ENCODE measurements at places on chromosomes 1 and 21. TPM values are rescaled to one million over a fixed set of nuclear protein-coding genes. Genes with fewer than 3 reads are reported as not detected.

- H3K36me3 ChIP-seq = no peaks in the 10 kb centered on the region
- DNase-seq = no peak
- H3K27ac ChIP-seq = peak overlapping the region; percentile 63
- no peak overlapping the region for H3K4me3 ChIP-seq
Observed at GRCh38 chr1:246785494-246786111, 61.4 kb downstream of the SCCPDH start.

Gene TEKT2
- not detected for total RNA-seq

DNA sequence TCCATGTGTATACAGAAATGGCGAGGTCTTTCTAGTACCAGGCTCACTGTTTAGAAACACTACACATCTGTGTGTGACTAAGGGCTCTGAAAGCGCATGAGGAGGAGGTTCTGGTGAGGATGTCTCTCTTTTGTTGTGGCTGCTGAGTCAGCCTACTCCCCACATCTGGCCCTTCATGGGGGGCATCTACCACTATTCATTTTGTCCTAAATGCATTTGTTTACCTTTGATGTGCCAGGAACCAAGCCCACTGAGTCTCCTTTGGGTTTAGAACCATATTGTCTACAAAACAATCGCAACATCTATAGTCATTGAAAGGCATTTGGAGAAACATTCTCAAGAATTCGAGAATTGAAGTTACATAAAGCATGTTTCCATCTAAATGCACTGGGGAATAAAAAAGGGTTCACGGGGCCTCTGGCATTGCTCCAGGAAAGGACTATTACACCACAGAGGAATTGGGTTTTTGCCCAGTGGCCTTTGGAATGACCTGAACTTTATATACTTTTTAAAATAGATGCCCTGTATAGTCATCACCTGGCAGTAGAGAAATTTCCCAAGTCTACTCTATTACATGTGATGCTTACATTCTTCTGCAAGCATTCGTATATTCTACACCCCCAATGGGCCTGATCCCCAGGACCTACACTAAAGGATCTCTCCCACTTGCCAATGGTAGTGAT is 35.1 kb upstream of the ADORA3 start:
- no peaks in the 10 kb centered on the region for H3K36me3 ChIP-seq
- H3K4me3 ChIP-seq = no peak overlapping the region
- no peaks in the 10 kb centered on the region for H3K27me3 ChIP-seq
- no peaks in the 10 kb centered on the region for H3K4me1 ChIP-seq
- no peak for DNase-seq

DNA sequence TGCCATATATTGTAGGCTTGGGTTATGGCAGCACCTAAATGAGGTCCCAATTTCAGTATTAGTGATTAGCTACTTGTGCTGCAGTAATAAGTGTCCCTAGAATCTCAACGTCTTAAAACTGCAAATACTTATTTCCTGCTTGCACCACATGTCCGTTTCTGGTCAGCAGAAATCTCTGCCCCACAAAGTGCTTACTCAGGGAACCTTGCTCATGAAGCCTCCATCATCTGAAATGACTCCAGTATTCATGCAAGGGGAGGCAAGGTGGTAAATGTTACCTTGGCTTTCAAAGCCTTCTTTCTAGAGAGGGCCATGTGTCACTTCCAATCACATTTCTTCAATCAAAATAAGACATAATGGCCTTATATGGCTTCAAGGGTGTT is 274.2 kb upstream of the KAZN start:
- H3K4me1 ChIP-seq = peaks cover 11% of the 10 kb centered on the region
- H3K27me3 ChIP-seq = peaks cover 23% of the 10 kb centered on the region
- H3K36me3 ChIP-seq = peaks cover 4% of the 10 kb centered on the region
- DNase-seq = no peak

- H3K4me1 ChIP-seq = peaks cover 3% of the 10 kb centered on the region
- H3K27me3 ChIP-seq = no peaks in the 10 kb centered on the region
- no peak overlapping the region for H3K4me3 ChIP-seq
- no peak overlapping the region for H3K27ac ChIP-seq
Observed at GRCh38 chr1:67586596-67586995, 98.4 kb upstream of the GADD45A start.

DNA sequence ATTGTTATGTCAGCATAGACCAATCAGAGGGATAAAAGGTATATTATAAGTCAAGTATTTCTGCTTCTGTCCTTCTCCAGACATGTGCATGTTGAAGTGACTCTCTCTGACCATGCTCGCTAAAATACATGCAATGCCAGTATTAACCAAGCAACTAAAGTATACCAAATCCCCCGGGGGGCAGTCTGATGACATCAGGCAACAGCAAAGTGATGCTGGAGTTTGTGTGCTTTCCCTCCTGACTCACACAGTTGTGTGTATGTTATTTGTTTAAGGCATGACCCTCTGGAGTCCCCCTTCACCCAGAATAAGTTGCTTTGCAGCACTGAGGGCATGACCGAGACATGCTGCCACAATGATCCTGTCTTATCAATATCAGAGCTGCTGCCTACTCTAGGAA is 2.1 kb downstream of the BRINP2 start:
- no peak overlapping the region for H3K4me3 ChIP-seq
- no peak for DNase-seq
- H3K27me3 ChIP-seq = peaks cover 7% of the 10 kb centered on the region

Gene HAO2
- total RNA-seq = not detected

- no peak overlapping the region for H3K4me3 ChIP-seq
- H3K36me3 ChIP-seq = no peaks in the 10 kb centered on the region
- no peak overlapping the region for H3K27ac ChIP-seq
- H3K27me3 ChIP-seq = peaks cover 8% of the 10 kb centered on the region
Observed at GRCh38 chr1:154711416-154711815, 103.4 kb upstream of the ADAR start.

Gene CD1B
- not detected for total RNA-seq

DNA sequence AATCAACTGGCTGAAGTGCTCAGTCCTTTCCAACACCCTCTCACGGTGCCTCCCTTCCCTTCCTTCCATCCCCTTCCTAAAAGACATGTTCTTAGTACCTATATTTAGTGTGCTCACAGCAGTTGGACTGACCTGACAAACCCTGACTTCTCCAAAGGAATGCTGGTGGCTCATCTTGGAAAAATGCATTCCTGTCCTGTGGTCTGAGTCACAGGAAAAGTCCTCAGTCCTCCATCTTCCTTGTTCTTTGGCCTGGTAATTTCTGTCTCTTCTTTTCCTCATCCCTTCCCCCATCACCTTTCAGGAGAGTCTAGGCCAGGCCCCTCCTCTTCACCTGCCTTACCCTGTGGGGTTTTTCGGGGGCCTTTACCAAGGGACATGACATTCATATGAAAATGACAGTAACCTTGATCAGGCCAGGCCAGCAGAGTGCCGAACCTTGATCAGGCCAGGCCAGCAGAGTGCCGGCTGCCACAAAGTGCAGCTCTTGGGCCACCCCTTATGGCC is 7.2 kb downstream of the ATP1B1 start:
- no peak for DNase-seq
- no peaks in the 10 kb centered on the region for H3K36me3 ChIP-seq
- no peak overlapping the region for H3K27ac ChIP-seq
- no peak overlapping the region for H3K4me3 ChIP-seq
- peaks cover 4% of the 10 kb centered on the region for H3K27me3 ChIP-seq

Gene APOBEC4
- not detected for total RNA-seq

Gene TAL1
- not detected for total RNA-seq

Gene HCN3
- total RNA-seq = 3.9 TPM

- no peaks in the 10 kb centered on the region for H3K36me3 ChIP-seq
- H3K27ac ChIP-seq = no peak overlapping the region
- H3K27me3 ChIP-seq = no peaks in the 10 kb centered on the region
Observed at GRCh38 chr21:30240661-30241060, 24.8 kb upstream of the CLDN8 start.

Gene PSMB4
- total RNA-seq = 224 TPM

GRCh38 chr1:8674912-8675311 is 142.5 kb downstream of the RERE start:
- H3K27ac ChIP-seq = no peak overlapping the region
- no peak overlapping the region for H3K4me3 ChIP-seq
- H3K4me1 ChIP-seq = peaks cover 22% of the 10 kb centered on the region

DNA sequence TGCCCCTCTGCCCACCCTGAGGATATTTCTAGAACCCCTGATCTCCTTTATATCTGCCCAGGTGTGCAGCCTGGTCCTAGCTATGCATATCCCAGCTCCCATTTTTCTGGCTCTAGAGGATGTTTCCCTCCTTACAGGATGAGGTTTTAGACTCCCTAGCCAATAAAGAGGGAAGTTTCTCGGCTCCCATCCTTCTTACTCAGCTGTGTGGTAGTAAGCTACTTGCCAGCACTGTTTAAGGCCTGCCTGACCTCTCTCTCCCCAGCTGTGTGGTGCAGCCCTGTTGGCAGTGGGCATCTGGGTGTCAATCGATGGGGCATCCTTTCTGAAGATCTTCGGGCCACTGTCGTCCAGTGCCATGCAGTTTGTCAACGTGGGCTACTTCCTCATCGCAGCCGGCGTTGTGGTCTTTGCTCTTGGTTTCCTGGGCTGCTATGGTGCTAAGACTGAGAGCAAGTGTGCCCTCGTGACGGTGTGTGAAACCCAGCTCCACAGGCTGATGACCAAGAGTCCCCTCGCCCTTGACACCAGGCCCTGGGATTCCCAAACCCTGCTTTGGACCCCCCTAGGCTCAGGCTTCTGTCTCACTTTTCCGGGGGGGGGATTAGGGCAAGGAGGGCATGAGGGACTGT is 7.8 kb upstream of the P3R3URF start:
- H3K4me3 ChIP-seq = no peak overlapping the region
- H3K36me3 ChIP-seq = peaks cover 15% of the 10 kb centered on the region
- no peaks in the 10 kb centered on the region for H3K27me3 ChIP-seq
- peaks cover 21% of the 10 kb centered on the region for H3K4me1 ChIP-seq
- no peak for DNase-seq

Gene NEXN
- total RNA-seq = 0.26 TPM

DNA sequence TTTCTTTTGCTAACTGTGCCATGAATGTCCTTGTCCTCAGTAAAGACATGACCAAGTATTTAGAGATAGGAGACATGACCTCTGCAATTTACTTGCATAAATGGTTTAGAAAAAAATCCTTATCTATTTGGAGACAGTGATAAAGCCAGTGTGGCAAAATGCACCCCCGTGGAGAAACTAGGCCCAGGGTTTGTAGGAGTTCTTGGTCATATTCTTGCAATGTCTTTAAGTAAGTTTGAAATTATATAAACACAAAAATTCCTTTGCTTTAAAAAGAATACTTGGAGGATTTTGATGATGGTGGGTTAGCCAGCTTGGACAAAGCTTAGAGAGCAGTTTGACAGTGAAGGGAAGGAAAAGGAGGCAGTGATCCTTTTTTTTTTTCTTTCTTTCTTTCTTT is 101.9 kb upstream of the SLC45A1 start:
- H3K4me3 ChIP-seq = peak overlapping the region; percentile 67
- peaks cover 62% of the 10 kb centered on the region for H3K27me3 ChIP-seq
- H3K27ac ChIP-seq = no peak overlapping the region
- peaks cover 4% of the 10 kb centered on the region for H3K4me1 ChIP-seq

Gene WNT4
- not detected for total RNA-seq

DNA sequence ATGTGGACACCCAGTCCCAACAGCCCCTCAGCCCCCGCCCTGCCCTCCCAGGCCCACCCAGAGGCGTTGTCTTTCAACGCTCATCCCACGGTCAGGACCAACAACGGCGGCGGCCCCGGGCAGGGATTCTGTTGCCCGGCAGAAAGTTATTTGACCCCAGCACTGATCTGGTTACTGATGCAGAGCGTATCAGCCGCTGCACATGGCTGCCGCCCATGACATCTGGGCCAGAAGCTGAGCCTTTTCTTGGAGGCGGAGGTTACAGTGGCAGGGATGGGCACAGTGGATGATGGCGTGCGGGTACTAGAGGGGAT is 127.1 kb upstream of the ARHGEF16 start:
- H3K4me3 ChIP-seq = no peak overlapping the region
- peaks cover 2% of the 10 kb centered on the region for H3K36me3 ChIP-seq
- no peaks in the 10 kb centered on the region for H3K4me1 ChIP-seq

DNA sequence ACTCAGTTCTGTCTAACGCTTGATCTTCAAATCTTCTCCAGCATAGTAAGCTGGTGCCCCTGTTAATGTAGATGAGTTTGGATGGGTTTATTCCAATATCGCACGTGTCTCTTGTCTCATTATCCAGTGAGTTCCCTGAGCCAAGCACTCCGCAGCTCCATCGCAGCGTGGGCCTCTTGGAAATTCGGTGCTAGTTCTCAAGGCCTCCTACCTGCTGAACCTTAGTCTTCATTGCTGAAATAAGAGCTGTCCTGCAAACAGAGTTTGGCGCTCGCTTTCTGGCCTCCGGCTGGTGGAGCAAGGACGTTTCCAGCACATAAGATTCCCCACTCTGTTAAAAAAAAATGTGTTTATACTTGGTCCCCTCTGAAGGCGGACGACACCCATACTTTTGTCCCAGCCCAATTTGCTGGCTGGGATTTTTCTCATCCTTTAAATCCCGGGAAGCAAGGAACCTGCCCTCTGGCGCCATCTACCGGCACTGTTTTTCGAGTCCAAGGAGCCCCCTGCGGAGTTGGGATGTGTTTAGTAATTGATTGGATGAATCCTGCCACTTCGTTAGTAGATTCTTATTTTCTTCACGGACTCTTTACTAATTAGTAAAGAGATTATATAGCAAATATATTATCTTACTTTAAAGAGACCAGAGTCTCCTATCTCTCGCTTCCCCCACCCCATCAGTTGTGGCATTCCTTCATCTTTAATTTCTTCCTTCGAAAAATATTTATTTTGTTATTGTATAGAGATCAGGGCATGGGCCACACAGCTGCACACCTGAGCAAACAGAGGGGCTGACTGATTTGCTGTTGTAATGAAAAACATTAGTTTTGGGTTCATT is 14.7 kb downstream of the JUN start:
- no peak overlapping the region for H3K4me3 ChIP-seq
- H3K27me3 ChIP-seq = no peaks in the 10 kb centered on the region
- no peak overlapping the region for H3K27ac ChIP-seq
- H3K4me1 ChIP-seq = peaks cover 6% of the 10 kb centered on the region

DNA sequence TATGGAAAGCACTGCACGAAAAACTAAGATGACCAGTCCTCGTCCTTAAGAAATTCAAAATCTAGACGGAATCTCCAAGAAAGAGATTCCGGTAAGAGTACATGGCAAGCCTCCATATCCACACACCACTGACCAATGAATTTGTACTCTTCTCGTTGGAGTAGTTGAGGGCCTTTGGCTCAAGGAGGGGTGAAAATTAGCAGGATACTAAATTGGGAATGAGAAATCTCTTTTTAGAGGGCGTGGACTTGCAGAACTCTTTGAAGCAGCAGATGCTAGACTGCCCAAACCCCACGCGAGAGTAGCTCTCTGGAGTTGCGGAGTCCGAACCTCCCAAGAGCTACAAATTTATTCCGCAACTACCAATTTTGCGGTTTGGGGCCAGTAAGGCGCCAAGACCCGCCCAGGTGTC is 872 bp upstream of the PPP2R5A start:
- DNase-seq = no peak
- no peaks in the 10 kb centered on the region for H3K36me3 ChIP-seq
- H3K4me3 ChIP-seq = peak overlapping the region; percentile 97
- no peaks in the 10 kb centered on the region for H3K27me3 ChIP-seq
- H3K27ac ChIP-seq = peak overlapping the region; percentile 98
- peaks cover 42% of the 10 kb centered on the region for H3K4me1 ChIP-seq

Gene SPRR2E
- total RNA-seq = not detected

Gene RHBDL2
- not detected for total RNA-seq

DNA sequence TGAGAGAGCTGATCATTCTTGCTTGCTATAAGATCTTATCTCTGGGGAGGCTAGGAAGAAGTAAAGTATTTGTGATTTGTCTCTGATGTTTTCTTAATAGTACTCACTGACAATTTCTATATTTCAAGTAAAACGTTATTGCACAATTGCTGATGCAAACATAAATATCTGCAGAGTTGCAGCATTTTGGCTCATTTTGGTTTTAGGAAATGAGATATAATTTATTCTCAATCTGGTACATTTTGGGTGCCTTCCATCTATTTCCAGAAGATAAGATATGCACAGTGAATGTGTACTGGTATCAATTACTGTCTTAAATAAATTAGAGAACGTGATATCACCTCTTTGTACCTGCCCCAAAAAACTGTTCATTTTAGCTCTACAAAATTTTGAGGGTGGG is 1431.5 kb downstream of the BRINP3 start:
- DNase-seq = no peak
- no peaks in the 10 kb centered on the region for H3K36me3 ChIP-seq
- H3K4me1 ChIP-seq = no peaks in the 10 kb centered on the region
- no peak overlapping the region for H3K4me3 ChIP-seq
